ENCODE measurements at places on chromosomes 6 and 20.

DNA sequence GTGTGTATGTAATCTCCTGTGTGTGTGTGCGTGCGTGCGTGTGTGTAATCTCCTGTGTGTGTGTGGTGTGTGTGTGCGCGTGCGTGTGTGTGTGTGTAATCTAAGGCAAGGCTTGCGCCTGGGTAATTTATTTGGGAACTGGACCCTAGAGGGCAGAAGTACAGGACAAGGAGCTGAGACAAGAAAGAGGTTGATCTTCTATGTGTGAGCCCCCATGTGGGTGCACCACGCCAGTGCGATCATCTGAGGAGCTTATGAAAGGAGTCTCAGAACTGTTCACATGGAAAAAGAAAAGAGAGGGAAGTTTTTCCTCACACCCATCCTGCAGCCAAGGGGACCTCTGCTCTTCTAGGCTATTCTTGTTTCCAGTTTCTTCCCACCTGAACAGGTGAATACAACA is 220.1 kb upstream of the GGTLC1 start:
- no peak for DNase-seq

DNA sequence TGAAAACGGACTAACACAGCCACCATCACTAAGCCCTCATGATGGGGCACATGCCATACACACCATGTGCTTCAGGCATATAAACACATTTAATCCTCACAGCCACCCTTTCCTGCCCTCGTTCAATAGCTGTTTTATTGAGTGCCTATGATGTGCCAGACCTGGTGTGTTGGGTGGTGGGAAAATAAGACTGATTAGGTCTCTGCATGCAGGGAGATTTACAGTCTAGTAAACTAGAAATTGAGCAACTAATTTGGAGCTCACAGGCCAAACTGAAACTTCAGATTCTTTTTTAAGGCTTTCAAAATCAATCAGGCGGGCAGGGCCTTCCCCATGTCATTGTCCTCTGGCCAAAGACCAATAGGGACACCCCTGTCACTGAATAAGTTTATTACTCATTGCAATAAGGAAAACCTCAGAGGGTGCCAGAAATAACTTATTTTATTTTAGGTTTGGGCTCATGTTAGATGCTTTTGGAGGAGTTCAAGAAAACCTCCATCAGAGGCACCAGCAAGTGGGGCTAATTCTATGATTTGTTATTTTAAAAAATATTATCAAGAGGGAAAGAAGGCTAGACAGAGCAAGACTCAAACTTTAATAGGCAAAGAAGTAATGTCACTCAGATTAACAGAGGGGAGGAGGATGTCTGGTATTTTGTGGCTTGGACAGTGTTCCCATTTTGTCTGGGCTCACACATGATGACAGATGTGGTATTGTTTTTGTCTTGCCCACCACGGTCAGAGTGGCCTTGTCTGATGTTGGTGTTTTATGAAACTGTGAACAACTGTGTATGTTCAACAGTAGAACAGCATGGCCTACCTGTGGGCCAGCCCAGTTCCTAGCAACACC is 12.0 kb downstream of the ZFP64 start:
- DNase-seq, result peak; percentile 25

DNA sequence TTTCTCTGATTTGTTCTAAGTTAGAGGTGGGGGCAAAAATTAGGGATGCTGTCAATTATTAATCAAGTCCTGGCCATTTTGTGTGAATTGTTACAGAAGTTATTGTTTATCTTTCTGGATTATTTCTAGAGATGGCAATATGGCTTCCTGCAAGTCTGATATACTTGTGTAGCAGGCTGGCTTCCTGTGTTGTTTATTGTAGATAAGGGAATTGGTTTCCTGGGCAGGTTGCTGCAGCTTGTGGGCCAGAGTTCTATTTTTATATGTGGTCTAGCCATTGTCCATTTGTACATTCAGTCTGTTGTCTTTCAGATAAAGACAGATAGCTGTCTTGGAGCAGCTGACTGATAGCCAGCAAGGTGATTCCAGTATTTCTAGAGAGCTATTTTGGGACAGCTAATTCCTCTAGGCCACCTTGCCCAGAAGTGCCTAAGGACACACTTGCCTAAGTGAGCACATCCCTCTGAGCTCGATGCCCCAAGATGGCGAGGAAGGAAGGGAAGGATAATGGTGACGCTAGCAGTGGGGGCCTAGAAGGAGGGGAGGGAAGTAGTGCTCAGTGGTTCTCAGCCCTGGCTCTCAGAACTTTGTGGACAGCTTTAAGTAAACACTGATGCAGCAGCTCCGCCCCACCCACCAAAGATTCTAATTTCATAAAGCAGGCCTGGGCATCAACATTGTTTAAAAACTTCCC is 25.5 kb downstream of the DDO start:
- DNase-seq, result no peak

DNA sequence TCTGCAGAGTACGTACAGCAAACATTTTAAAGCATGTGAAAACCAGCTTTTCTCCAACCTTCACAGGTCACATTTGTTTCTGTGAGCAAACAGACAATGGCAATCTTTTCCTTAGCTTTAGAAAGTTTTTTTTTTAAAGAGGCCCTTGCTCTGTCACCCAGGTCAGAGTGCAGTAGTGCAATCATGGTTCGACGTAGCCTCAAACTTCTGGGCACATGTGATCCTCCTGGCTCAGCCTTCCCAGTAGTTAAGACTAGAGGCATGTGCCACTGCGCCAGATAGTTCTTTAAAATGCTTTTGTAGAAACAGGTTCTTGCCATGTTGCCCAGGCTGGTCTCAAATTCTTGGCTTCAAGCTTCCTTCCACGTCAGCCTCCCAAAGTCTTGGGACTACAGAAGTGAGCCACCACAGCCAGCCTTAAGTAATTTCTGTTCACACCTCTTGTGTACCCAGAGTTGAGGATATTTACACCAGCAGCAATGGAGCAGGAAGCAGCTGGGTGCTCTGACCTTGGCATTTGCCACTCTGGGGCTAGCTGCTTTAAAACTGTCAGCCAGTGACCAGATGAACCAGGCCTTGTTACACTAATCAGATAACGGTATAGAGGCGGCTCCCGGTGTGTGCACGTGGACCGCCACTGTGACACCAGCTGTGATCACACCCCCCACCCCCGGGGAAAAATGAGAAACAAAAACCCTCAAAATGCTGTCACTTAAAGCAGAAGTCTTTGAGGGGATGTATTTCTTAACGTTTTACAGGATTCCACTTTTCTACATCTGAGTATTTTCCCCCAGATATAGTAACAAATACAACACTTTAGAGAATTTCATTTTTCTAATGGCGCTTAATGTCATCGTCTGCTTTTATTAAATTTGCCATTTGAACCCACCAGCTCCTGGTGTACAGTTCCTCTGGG is 71.3 kb downstream of the AKAP12 start:
- no peak for DNase-seq

DNA sequence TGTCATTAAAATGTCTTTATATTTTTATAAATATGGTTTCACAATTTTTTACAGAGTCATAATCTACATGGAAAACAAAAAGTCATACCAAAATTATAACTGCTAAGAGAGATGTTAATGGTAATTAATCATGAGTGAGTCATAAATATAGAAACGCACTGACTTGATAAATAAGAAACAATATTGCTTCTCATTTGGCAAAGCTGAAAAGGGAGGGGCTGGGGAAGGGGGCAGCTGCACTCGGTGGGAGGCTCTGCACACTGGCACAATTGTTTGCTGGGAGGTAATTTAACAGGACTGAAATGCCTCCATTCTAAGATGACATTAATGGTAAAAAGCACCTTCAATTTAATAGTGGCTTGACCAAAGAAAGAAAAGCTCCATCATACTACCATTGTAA is 133.3 kb upstream of the AGPAT4 start:
- DNase-seq, result no peak

- DNase-seq, result no peak
Observed at GRCh38 chr6:130240232-130240631, 17.5 kb upstream of the SAMD3 start.

- DNase-seq, result no peak
Observed at GRCh38 chr6:30340589-30341054, 4.3 kb upstream of the RPP21 start.

DNA sequence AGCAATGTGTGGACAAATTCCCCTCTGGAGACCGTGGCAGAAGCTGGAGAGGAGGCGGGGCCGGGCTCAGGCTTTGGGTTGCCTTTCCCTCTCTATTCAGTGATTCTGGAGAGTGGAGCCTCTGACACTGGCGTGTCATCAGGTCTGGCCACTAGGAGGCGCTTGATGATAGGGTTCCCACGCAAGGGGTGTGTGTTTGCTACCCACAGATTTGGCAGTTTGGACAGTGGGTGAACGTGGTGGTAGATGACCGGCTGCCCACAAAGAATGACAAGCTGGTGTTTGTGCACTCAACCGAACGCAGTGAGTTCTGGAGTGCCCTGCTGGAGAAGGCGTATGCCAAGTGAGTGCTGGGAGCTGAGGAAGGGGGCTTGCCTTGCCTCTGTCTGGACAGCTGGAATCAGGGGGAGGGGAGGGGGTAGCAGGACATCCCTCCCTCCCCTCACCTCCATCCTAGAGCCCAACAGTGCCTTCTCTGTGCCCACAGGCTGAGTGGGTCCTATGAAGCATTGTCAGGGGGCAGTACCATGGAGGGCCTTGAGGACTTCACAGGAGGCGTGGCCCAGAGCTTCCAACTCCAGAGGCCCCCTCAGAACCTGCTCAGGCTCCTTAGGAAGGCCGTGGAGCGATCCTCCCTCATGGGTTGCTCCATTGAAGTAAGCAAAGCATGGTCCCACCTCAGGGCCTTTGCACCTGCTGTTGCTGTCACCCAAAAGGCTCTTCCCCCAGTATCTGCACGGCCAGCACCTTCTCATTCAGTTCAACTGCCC is 14.3 kb downstream of the CAPN11 start:
- DNase-seq, result peak; percentile 65

- no peak for DNase-seq
Observed at GRCh38 chr6:38837101-38837500, 122.0 kb downstream of the DNAH8 start.

GRCh38 chr20:5133998-5134397 is 7.2 kb downstream of the CDS2 start:
- no peak for DNase-seq

GRCh38 chr20:3068986-3069900 is 2.2 kb upstream of the OXT start:
- peak; percentile 22 for DNase-seq

DNA sequence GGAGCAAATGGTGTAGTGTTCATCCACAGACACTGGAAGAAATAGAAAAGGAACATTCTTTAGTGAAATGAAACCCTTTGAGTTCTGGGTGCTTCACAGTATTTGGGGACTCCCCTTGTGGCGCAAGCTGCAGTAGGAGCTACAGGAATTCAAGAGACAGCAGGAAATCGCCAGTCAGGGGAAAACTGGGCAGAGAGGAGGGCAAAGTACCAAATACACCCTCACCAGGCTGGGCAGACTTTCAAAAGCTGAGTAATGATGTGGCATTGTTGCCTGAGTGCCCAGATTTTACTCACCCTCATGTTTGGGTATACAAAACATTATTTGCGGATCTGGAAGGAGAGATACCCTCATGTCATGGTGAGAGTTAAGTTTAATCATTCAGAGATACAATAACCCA is 97.9 kb downstream of the SOD2 start:
- peak; percentile 11 for DNase-seq

GRCh38 chr20:32527052-32527446 is 58.1 kb downstream of the NOL4L start:
- DNase-seq, result no peak

GRCh38 chr6:161265554-161265953 is 8.3 kb downstream of the AGPAT4 start:
- DNase-seq, result no peak

- DNase-seq, result no peak
Observed at GRCh38 chr6:45532721-45533210, 155.0 kb upstream of the SUPT3H start.

DNA sequence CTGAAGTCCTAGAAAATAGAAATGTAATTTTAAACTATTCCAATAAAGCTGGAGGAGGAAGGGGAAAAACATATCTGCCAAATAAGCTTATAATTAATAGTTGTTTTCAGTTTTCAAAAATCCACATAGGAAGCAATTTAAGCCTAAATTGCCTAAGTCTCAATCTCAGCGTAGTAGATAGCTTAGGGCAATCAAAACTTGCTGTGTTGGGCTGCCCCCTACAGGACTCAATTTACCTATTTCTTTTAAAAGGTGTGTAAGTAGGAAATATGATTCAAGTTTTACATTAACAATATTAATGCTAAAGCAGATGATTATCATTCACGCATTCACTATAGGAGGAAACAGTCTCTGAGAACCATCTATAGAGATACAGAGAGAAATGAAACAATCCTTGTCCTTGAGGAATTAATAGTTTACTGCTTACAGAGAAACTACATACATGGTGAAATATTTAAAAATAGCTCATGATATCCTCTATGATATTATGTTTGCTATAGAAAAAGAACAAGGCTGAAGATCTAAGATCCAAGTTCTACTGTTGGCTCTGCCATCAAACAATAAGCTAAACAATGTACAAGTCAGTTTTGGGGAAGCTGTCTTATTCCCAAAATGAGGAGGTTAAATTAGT is 102.1 kb downstream of the ATG5 start:
- DNase-seq, result peak; percentile 43
